ENCODE measurements at places on chromosomes 5 and 9. TPM values are rescaled to one million over a fixed set of nuclear protein-coding genes. Genes with fewer than 3 reads are reported as not detected.

DNA sequence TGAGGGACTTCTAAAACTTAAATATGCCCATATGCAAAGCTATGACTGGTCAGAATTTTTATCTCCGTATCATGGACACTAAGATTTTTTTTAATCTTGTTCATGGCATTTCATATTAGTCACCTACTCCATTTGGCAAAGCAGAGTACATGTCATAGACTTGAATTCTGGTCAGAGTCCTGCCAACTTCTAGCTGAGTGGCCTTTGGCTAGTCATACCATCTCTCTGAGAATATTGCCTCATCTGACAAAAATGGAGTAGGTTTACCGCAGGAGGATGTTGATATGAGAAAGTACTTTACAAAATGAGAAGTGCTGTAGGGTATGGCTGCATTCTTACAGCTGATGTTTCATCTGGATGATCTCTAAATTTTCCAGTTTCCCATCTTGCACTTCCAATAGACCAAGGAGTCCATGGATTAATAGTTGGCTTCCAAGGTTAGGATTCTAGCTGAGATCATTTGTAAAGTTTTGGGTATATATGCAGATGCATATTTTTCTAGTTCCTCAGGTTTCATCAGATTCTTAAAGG lies 150.8 kb upstream of the NR3C1 start:
- no peak for DNase-seq

RAB3C gene
- total RNA-seq: 27.7 TPM

DNA sequence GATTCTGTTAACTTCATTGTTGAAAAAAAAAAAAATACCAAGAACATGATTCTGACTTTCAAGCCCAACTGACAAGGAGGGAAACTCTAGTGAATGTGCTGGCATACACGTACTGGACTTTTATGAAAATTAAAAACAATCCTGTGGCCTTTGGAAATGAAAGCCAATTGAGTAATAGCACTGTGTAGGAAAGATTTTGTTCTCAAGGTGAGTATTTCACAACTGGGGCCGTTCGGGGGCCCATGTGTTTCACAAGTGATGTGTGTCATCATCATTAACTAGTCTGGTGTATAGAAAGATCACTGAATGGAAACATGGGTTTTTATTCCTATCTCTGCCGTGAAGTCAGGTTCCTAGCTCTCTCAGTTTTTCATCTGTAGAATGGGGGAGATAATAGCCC lies 605.0 kb upstream of the CLINT1 start:
- no peak for DNase-seq

DNA sequence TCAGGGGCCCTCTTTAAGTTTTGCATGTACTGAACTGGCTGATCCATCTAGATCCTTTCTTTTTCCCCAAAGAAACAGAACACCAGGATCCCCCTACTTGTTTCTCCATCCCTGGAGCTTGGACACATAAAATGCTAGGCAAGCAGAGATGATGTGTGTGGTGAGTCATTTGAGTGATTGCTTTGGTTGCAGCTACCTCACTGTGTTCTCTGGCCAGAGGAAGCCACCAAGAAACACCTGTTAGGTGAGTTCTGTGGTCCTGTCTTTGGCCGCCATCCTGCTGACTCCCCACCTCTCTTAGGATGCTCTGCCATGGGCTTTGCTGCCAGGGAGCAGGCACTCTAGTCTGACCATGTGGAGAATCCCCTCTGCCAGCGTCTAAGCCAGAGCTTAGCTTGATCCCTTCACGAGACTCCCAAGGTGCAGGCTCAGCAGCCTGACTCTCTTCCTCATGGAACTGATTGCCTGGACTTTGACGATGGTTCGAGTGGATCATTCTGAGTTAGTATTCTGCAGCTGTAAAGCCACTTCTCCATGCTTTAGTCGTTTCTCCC lies 27.3 kb upstream of the DENND1A start:
- no peak for DNase-seq

C5orf58 gene
- total RNA-seq: not detected

SPINK1 gene
- total RNA-seq: not detected

DNA sequence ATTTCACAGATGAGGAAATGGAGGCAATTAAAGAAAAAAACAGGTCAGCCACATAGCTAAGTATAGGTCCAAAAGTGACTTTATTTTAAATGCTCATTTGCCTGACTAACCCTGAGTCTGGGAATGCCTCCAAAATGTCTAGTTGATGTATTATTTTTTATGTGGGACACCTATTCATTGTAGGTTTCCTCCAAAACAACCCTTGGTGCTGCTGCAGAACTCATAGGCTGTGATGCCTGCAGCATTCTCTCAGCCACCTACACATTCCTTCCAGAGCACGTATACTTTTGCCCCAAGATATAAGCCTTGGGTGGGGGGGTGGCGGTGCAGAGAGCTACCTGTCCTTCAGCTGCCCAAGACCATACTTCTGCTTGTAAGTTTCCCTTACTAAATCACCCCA lies 77.4 kb downstream of the MSX2 start:
- DNase-seq: no peak

- DNase-seq: no peak
Measured at GRCh38 chr9:118269623-118270022, 565.4 kb downstream of the TLR4 start.

DNA sequence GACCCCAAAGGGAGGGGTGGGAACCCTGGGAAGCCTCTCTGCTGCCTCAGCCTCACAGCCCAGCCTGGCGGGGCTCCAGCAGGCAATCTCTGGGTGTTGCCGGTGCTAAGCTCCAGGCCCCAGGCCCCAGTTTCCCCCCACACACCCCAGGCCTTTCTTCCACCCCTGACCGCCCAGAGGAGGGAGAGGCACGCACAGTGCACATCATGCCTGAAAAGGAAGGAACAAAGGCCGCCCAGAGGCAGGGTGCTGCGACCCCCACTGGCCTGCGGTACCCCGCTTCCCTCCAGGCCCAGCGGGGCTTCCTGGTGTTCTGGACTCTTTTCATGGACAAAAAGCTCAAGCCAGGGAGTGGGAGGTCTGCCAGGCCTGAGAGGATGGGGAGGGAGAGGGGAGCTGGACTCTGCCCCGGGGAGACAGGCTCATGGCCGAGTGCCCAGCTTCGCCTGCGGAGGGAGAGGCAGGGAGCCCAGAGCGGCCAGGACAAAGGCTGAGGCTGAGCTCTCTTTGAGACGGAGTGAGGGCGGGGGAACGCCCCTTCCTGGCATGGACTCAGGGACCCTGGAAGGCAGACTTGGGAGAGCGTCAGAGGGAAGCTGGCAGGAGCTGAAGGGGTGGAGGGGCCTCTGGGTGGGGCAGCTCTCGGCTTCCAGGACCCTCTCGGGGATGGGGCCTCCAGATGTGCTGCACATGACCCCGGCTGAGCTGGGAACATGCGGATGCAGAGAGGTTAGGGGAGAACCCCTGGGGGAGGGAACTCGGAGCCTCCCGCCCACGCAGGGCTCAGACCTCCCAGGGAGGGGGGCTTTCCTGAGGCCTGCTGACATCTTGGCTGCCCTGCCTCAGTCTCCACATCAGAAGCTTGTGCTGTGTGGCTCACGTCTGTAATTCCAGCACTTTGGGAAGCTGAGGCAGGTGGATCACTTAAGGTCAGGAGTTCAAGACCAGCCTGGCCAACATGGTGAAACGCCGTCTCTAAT lies 1.8 kb upstream of the ENTPD2 start:
- no peak for DNase-seq

DNA sequence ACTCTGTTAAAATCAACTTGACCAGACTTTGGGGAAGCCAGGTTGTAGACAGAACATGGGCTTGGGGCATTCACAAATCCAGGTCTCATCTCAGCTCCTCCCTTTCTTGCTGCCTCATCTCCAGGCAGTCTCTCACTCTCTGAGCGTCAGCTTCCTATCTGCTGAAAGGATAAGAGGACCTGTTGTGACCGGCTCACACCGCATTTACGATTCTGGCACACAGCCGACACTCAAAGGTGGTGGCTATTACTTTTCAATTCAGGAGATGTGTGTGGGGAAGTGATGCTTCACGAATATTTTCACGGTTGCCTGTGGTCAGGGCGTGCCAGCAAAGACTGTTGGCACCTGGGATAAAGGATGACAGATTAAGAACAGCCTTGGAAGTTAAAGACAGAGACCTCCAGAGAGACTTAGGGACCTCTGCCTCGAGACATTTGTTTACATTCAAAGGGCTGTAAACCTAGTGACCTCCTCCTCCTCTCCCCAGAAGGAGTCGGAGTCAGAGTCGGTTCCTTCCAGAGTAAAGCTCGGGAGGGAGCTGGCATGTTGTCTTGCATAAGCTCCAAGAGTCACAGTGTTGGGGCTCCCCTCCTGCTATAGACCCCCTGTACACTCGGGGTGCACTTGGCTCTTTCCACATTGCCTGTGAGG lies 83.2 kb downstream of the AK8 start:
- no peak for DNase-seq

C5orf52 gene
- total RNA-seq: not detected

All from NCI-H460 (cell line).